NB4 (cell line): ENCODE measurements at places on chromosomes 4 and X.

- DNase-seq = no peak
These were observed 1086.2 kb downstream of the STIM2 start for GRCh38 chr4:27946799-27947198.

DNA sequence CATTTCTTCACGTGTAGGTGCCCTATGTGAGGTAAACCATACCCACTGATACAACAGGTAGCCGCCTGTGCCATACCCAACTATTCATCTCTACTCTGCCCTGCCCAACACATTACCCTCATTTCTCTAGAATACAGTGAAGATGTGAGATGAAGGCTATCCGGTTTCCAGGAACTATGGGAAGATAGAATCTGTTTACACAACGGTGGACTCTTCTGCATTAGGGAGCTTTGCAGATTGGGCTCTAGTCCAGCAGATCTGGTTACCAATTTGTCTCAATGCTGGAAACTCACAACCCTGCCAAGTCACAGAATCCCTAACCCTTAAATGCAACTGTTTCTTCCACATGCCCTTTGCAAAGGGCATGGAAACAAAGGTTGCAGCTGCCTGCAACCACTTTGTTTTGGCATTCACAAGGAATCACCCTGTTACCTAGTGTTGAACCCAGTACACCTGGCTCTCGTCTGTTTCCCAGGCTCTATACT, 6.4 kb upstream of the SLAIN2 start:
- no peak for DNase-seq

- no peak for DNase-seq
These were observed 44.8 kb downstream of the PJA1 start for GRCh38 chrX:69120476-69120875.

GRCh38 chrX:15815779-15816437, 25.6 kb downstream of the ZRSR2 start:
- peak; percentile 72 for DNase-seq
